Left lobe of liver (tissue), 2 donors: ENCODE measurements at places on chromosomes 6 and 20. TPM values are rescaled to one million over a fixed set of nuclear protein-coding genes. Genes with fewer than 3 reads are reported as not detected.

The RBM24 gene
- 0.05 TPM for total RNA-seq

DNA sequence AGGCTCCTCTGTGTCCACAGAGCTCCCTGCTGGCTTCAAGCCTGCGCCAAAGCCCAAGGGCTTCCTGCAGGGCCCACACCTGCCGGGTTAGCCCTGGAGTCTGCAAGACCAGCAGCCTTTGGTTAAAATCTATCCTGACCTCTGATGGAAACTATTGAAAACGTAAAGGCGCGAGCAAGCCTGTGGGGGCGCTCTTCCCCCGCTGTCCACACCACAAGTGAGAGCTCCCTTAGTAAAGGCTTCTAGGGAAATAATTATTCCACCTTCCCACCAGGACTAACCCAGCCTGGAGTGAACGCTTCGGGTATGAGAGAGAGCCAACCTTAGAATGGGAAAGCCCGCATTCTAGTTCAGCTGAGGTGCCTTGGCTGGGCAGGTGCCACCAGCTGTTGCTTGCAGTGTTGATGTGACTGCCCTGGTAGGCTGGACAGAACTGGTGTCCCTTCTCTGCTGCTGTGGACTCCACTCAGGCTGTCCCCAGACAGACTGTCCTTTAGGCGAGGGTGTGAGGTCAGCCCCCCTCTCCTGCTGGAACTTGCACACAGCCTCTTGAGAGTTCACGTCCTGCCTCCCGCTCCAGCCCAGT lies 68.7 kb downstream of the SYTL3 start:
- no peak for DNase-seq

The TBC1D32 gene
- total RNA-seq: 0.75 TPM

DNA sequence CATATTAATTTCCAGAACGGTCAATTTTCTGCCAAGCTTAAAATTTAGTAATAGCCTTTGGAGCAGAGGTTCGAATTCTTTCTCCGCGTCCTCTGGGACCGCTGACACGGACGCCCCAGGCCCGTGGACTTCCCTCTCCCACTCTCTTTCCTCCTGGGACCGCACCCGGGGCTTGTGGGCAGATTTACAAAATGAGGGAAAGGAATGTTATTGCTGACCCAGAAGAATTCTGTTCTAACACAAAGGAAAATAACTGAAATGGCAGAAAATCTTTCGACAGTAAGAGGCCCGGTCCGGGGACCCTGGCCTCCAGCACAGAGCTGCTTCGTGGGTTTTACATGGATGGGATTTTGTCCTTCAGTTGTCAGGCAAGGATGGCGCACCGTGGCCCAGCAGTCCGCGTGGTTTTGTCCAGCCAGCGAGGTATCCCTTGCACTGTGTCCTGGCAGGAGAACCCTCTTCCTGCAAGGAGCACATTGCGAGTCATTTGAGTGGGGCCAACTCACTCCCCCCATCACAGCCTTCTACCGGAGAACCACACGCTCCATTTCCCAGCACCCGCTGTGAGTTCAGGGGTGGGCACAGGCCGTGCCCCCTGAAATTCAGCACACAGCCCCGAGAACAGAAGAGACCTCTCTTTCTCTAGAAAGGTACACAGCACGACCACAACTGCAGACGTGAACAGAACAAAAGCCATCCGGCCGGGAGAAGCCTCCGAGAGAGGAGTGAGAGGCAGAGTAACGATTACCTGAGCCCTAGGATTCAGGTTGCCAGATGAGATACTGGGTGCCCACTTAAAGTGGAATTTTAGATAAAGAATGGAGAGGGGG lies 106.0 kb upstream of the AFDN start:
- DNase-seq: peak; percentile 18

The SMLR1 gene
- total RNA-seq: 22.2 TPM

DNA sequence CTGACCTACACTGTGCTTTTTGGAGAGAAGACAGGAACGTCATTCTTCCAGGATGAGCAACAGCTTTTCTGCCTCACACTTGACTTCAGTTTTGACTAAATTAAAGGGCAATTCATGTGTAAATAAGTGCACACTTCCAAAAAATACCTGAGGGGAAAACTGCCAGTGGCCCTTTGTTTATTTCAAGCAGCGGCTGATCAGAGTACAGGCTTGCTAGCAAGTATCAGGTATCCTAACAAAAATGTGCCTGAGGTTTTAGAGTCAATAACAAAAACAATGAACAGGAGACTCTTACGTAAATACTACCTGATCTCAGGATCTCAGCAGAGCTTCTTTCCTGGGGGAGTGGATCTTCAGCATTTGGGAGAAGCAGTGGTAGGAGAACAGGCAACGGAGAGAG lies 12.4 kb downstream of the LY86 start:
- no peak for DNase-seq

DNA sequence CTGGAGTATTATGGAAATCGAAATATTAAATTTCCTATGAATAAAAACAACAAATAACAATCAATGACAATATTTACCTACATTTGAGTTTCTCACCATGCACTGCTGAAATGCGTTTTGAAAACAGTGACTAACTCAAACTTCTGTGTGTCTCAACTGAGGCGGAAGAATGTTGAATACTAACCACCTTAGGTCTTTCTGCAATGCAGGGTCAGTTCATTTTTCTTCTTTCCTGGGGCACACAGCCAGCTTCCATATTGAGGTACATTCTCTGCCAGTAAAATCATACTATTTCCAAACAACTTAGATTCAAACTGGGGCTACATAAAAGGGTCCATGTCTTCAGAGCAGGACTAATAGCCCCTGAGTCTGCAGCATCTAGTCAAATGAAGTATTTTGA lies 310.1 kb downstream of the UTRN start:
- DNase-seq: no peak

The RALY gene
- total RNA-seq: 26.8 TPM

DNA sequence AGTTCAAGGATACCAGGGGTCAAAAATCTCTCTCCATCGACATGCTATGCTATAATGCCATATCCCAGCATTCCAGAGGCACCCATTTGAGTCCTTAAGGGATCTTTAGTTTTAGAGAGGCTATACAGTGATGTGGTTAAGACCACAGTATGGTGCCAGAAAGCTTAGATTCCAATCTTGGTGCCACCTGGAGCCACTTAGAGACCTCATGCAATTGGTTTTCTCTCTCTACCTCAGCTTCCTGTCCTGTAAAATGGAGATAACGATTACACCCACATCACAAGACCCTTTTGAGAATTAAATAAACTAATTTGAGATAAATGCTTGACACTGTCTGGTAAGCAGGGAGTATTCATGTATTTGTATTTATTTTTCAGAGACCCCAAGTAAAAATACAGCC lies 39.0 kb downstream of the PLAGL1 start:
- DNase-seq: no peak

- no peak for DNase-seq
Observed at GRCh38 chr6:63615590-63615989, 20.0 kb upstream of the PHF3 start.

The BMP7 gene
- total RNA-seq: 0.38 TPM

DNA sequence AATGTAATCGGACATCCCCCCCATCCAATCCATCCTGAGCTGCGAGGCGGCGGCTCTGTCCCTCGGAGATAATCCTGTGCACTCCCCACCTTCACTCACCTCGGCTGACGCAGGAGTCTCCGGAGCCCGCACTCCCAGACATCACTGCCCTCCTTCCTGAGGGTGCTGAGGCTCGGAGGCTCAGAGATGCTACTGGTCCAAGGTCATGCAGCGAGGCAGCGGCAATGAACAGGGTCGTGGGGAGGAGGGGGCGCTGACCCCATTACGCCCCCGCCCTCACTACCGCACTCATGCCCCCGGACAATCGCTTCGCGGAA lies 485 bp downstream of the ADISSP start:
- DNase-seq: no peak

The RIPOR3 gene
- 20.1 TPM for total RNA-seq

The PCK1 gene
- 1,004 TPM for total RNA-seq

The NRSN1 gene
- not detected for total RNA-seq

- DNase-seq: no peak
Observed at GRCh38 chr20:237489-237888, 10.4 kb downstream of the DEFB129 start.

The BIRC7 gene
- total RNA-seq: not detected

GRCh38 chr6:85856235-85856634 lies 213.5 kb upstream of the SYNCRIP start:
- DNase-seq: no peak

GRCh38 chr6:3324262-3324942 lies 65.7 kb downstream of the PSMG4 start:
- no peak for DNase-seq

The KCNK15 gene
- 0.20 TPM for total RNA-seq

The GPX5 gene
- not detected for total RNA-seq

The CST2 gene
- not detected for total RNA-seq

DNA sequence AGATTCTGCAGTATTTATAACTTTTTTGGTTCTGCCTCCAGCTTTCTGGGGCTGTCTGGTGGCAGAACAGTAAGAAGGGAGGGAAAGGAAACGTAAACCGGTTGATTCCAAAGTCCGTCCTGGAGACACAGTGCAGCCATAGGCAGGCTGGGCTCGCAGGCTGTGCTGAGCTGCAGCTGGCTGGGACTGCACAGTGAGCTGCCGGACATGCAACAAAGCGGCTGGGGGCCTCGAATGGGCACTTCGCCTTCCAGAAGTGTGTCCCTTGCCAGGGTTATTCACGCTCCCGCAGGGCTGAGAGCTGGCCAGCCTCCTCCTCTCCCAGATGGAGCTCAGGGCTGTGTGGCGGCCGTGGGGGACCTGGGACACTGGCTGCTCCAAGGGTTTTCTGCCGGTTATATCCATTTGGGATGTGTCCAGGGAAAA lies 78.1 kb upstream of the CD93 start:
- DNase-seq: no peak

DNA sequence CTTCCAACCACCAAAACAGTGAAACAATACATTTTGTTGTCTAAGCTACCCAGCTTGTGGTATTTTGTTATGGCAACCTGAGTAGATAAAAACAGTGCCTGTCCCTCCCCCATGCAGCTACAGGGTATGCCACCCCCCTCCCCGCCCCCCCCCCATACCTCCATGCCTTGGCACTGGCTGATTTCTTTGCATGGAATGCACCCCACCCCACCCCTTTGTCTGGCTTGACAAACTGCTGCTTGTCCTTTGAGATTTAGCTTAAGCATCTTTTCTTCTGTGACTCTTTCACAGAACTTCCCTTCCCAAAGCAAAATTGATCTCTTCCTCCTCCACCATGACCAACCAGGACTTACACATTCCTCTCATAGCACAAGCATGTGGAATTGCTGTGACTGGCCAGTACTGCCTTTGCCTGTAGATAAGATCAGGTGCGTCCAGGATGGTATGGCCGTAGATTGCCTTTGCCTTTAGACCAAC lies 64.6 kb upstream of the ADGRF1 start:
- no peak for DNase-seq

GRCh38 chr6:24355393-24355792 lies 2.5 kb downstream of the DCDC2 start:
- DNase-seq: no peak

The ADAT2 gene
- total RNA-seq: 4.6 TPM

DNA sequence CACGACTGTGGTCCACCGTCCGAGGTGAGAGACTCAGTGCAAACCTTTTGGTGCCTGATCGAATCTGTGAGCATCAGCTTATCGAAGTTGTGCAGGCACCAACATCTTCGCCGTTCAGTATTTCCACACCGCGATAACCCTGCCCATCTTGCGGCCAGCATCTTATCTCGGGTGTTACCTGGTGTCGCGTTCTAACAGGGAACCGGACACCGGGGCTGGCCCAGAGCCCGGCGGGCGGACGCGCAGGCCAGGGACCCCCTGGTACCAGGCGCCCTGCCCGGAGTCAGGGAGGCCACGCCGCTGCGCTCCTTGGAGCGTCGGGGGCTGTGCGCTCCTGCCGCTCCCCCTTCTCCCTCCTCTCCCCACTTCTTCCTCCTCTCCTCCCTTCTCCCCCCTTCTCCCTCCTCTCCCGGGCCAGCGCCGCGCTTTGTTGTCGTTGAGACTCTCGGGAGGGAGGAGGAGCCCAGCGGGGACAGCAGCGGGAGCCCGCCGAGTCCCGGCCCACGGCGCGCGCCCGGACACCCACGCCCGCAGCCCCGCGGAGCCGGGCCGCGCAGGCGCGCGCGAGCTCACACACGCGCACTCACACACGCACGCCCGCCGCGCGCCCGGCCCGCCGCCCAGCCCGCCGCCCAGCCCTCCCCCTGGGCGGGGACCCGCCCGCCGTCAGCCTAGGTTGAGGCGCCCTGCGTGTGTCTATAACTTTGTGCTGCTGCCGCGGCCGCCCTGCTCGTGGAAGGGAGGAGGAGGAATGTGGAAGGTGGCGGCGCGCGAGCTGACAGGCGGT lies 1.4 kb upstream of the FOXO3 start:
- DNase-seq: peak; percentile 95

The VNN1 gene
- total RNA-seq: 74.8 TPM

DNA sequence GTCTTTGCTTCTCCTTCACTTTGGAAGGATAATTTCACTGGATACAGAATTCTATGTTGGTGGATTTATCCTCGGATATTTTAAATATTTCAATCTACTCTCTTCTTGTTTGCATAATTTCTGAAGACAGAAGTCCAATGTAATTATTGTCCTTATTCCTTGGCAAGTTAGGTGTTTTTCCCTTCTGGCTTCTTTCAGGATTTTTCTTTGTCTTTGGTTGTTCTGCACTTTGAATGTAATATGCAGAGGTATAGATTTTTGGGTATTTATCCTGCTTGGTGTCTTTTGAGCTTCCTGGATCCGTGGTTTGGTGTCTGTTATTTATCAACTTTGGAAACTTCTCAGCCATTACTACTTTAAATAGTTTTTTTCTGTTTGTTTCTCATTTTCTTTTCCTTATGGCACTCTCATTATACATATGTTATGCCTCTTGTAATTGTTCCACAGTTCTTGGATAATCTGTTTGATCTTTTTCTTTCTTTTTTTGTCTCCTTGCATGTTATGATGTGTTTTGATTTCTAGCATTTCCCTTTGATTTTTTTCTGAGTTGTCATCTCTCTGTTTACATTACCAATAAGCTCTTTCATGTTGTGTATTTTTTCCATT lies 48.6 kb upstream of the ATXN1 start:
- no peak for DNase-seq

DNA sequence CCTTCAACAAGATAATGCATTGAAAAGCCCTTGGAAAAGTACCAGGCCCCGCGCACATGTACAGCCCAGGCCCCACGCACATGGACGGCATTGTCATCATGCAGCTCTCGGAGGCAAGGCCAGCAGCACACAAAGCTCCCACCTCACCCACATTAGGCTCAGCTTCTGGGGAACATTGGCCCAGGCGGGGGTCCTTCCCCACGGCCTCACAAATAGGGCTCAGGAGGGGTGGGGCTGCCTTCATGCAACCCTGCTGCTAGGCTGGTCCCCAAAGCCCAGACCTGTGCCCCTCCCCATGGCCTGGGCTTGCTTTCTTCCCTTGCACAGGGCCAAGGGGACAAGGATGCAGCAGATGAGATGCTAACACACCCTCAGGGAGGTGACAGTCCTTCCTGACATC lies 26.7 kb downstream of the NPEPL1 start:
- peak; percentile 28 for DNase-seq

The RSPH3 gene
- 4.7 TPM for total RNA-seq

DNA sequence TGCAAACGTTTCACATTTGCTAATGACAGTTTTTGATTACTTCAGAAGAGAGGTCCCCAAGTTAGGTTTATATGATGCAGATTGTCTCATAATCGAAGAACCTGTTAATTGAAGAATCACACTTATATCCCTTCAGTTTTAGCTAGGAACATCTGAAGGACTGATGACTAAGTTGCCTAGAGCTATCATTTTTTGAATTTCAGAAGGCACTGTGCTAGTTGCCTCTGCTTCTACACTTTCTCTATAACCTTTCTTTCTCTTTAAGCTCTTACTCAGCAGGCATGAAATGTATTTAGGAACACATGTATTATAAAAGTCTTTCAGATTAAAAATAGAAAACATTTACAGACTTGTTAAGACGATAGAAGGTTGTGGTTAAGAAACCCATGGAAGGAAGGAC lies 14.4 kb upstream of the GJE1 start:
- no peak for DNase-seq
